ENCODE measurements at places on chromosomes 5 and 9.

GRCh38 chr9:124428751-124429529 is 13.7 kb upstream of the PSMB7 start:
- DNase-seq, result no peak

GRCh38 chr5:72224946-72225463 is 95.0 kb downstream of the MRPS27 start:
- DNase-seq, result no peak

- peak; percentile 49 for DNase-seq
Measured at GRCh38 chr9:137064027-137064879, 6.1 kb downstream of the SAPCD2 start.

DNA sequence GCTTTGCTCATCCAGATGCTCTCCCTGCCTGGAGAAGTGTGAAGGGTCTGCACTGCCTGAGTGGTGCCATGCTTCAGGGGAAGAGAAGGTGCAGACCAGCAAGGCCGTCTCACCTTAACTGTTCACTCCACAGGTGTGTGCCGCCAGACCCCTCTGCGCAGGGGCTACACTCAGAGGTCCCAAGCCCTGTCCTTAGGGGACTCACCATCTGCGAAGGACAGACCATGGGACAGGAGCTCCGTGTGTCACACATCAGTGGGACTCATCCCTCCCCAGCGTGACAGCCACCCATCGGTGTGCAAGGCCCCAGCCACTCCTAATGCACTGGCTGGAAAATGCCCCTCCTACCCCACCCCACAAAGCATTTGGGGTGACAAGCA is 142.9 kb downstream of the OLFM1 start:
- DNase-seq, result no peak
